H9 (cell line): ENCODE measurements at places on chromosomes 16 and 17. TPM values are rescaled to one million over a fixed set of nuclear protein-coding genes. Genes with fewer than 3 reads are reported as not detected.

FBRS gene
- 12.6 and 16.8 TPM in 2 replicates for total RNA-seq

GRCh38 chr17:66369830-66370229, 67.4 kb downstream of the PRKCA start:
- no peak for DNase-seq

GRCh38 chr17:65583921-65584603, 22.6 kb upstream of the AXIN2 start:
- no peak for DNase-seq

- peak; percentile 75 for DNase-seq
Measured at GRCh38 chr16:71311553-71312158, 22.5 kb upstream of the CMTR2 start.

RCVRN gene
- total RNA-seq: not detected in 2 replicates

DNA sequence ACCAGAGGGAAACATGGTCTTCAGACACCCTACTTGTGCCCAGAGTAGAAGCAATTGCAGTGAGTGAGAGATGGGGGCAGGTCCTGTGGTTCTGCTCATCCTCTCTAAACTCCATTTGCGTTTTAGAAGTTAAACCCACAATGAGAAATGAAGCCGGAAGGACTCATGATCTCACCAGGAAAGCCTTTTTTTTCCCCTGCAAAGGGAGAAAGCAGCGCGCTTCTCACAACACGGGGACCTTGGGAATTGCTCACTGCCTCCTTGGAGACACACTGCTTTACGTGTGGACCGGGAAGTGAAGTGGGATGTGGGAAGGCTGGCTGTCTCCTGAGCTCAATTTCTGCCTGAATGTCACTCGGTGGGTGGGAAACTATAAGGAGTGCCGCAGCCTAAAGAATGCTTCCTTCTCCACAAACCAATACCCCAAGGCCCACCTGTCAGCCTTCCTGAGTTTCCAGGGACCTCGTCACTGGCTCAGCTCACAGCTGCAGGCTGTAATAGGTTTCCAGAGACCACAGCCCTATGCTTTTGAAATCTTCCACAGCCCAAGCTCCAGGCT, 365.4 kb downstream of the XYLT1 start:
- no peak for DNase-seq

DNA sequence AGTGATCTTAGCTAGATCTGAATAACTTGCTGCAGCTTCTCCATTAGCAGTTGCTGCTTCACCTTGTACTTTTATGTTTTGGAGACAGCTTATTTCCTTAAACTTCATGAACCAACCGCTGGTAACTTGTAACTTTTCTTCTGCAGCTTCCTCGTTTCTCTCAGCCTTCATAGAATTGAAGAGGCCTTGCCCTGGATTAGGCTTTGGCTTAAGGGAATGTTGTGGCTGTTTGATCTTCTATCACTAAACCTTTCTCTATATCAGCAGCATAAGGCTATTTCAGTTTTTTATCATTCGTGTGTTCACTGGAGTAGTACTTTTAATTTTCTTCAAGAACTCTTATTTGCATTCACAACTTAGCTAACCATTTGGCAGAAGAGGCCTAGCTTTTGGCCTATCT, 21.5 kb upstream of the TMEM92 start:
- DNase-seq: no peak

- no peak for DNase-seq
Measured at GRCh38 chr16:73845238-73846006, 451.2 kb upstream of the PSMD7 start.

- no peak for DNase-seq
Measured at GRCh38 chr17:41539979-41540701, 12.0 kb upstream of the KRT19 start.

DNA sequence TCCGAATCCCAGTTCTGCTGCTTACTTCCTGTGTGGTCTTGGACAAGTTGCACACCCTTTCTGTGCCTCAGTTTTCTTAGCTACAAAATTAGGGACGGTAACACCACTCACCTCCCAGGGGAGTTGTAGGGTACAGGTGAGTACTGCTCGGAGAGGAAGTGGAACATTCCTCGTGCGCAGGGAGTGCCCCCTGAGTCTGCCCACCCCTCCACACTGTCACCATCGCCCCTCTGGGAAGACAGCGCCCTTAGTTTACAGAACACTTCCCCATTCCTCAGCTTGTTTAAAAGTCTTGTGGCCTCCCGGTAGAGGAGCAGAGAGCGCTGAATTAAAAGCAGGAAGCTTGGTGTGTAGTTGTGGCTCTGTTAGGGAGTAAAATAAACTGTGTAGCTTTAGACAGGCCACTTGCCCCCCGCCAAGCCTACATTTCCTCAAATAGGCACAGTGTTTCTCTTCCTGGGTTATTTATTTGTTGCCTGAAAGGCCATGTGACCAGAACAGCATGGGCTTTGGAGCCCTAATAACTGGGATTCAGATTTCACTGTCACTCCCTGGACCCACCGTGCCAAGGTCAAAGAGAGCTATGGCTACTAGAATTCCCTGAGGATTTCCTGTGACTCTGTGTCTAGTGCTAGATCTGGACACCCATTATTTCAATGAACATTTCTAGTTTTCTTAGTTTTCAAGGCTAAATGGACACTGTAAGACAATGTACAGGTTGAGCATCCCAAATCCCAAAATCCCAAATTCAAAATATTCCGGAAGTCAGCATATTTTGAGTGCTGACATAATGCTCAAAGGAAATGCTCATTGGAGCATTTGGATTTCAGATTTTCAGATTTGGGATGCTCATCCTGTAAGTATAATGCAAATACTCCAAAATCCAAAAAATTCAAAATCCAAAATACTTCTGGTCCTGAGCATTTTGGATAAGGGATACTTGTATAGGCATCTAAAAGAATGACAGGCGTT, 372.5 kb downstream of the SNX29 start:
- DNase-seq: no peak

- DNase-seq: peak; percentile 86
Measured at GRCh38 chr17:39737760-39738567, at the start of gene GRB7. GRB7 (plus strand) TSS chr17:39737938; CDS start chr17:39742302, 4,364 bp downstream.

DNA sequence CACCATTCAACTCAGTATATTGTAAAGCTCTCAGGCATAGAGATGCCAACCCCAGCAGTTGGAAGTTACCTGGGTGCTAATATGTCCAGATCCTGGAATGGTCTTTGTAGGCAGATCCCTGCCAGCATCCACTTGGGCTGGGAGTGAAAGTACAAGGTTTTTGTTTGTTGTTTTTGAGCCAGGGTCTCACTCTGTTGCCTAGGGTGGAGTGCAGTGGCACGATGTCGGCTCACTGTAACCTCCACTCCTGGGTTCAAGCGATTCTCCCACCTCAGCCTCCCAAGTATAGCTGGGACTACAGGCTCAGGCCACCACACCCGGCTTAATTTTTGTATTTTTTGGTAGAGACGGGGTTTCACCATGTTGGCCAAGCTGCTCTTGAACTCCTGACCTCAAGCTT, 177.6 kb downstream of the IRF8 start:
- no peak for DNase-seq

TBX2 gene
- total RNA-seq: not detected in 2 replicates
